ENCODE measurements at places on chromosomes 12 and 14. TPM values are rescaled to one million over a fixed set of nuclear protein-coding genes. Genes with fewer than 3 reads are reported as not detected.
A peak's percentile ranks its signal among the peaks of the same experiment; 100 is the strongest.

DNA sequence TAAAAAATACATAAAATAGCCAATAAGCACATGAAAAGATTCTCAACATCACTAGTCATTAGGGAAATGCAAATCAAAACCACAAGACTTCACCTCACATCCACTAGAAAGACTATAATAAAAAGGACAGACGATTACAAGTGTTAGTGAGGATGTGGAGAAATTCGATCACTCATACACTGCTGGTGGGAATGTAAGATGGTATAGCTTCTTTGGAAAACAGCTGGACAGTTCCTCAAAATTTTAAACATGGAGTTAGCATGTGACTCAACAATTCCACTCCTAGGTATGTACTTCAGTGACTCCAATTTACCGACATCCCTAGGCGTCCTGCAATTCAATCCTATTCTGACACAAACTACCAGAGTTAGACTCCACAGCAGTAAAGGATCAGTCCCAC is 13.7 kb downstream of the TRIM9 start:
- no peak for DNase-seq

GRCh38 chr12:80282761-80283160 is 161.3 kb upstream of the PTPRQ start:
- no peak for DNase-seq

- no peak for DNase-seq
These were observed 46.9 kb upstream of the SLC16A7 start for GRCh38 chr12:59548930-59549329.

DNA sequence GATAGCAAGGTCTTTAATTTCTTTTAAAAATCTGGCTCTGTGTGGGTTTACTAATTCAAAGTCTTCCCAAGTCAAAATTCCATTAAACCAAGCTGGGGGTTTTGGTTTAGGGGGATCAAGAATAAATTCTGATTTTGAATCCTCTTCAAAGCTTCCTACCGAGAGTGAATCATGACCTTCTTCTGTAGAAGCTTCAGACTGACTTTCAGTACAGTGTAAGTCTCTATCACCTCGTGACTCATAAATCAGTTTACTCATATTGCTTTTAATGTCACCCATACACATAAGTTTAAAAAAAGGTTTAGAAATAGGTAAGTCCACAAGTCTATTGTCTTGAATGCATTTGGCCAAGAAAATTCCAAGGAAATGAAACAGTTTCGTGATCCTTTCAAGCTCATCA is 80.6 kb upstream of the STRN3 start:
- DNase-seq = no peak

- DNase-seq = no peak
These were observed 53.3 kb upstream of the NR2C1 start for GRCh38 chr12:95126736-95127135.

GRCh38 chr12:92614502-92614901 is 88.3 kb upstream of the PLEKHG7 start:
- no peak for DNase-seq

GRCh38 chr14:85535991-85536832 is 6.3 kb downstream of the FLRT2 start:
- no peak for DNase-seq

Gene MAGOHB
- 40.9 TPM for total RNA-seq

DNA sequence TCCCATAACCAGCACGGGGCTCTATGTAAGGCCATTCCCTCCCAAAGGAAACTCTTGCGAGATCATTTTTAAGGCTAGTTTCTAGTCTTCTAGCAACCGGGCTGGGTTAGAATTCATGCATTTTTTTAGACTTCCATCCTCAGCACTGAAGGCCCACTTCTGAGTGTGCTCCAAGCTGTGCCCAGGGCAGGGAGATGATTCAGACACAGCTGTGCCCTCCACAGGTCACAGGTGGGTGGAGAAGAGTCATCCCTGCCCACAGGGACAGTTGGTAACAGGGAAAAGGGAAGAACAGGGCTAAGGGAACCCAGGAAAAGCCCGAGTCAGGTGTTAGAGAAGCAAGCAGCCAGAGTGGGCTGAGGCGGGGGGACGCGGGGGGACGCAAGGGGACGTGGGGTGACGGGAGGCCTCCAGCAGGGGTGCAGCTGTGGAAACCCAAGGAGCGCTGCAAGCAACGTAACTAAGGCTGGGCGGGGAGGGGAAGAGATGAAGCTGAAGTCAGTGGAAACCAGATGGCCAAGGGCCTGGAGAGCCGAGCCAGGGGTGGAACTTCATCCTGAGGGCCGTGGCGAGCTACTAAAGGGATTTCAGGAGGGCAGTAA is 27.2 kb upstream of the PPP2R5C start:
- DNase-seq = no peak

- DNase-seq = peak; percentile 54
These were observed 161.4 kb downstream of the ADGRD1 start for GRCh38 chr12:131114942-131115584.

- DNase-seq = no peak
These were observed 11.3 kb downstream of the ASB8 start for GRCh38 chr12:48145981-48146380.

Gene RABGGTA
- total RNA-seq = 34.9 TPM

- DNase-seq = no peak
These were observed 88.5 kb downstream of the TSPAN8 start for GRCh38 chr12:71069311-71069710.

All from chondrocyte (in vitro differentiated cells).